ENCODE measurements at places on chromosomes 6 and 20.

DNA sequence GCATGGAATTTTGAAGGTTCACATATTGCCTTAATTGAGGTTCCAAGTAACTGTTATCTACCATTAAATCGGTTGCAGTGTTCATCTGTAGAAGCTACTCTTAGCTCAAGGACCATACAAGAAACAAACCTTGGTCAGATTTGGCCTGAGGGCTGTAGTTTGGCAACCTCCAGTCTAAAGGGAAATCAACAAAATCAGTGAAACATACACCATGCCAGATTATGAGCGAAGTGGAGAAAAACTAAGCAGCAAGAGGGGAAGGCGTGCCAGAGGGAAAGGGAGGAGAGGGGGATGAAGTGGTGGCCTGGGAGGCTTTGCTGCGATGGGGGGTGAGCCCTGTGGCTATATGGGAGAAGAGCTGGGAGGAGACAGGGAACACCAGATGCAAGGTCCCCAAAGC lies 8.8 kb upstream of the SNAI1 start:
- DNase-seq: no peak

DNA sequence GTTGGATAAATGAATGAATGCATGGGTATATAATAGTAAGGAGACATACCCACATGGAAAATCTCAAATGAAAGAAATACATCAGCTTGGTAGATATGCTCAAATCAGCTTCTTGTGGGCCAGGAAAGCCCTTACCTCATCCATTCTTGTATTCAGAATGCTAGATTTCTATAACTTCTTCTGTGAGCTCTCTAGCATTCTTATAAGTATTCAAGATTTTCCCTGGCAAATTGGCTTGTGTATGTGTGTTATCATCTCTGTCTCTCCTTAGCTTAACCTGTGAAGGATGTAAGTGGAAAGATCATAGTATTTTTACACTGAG lies 100.8 kb downstream of the OR2B2 start:
- no peak for DNase-seq

GRCh38 chr6:5520796-5521195 lies 259.5 kb downstream of the FARS2 start:
- DNase-seq: no peak

GRCh38 chr6:129525055-129525454 lies 184.9 kb downstream of the ARHGAP18 start:
- no peak for DNase-seq

DNA sequence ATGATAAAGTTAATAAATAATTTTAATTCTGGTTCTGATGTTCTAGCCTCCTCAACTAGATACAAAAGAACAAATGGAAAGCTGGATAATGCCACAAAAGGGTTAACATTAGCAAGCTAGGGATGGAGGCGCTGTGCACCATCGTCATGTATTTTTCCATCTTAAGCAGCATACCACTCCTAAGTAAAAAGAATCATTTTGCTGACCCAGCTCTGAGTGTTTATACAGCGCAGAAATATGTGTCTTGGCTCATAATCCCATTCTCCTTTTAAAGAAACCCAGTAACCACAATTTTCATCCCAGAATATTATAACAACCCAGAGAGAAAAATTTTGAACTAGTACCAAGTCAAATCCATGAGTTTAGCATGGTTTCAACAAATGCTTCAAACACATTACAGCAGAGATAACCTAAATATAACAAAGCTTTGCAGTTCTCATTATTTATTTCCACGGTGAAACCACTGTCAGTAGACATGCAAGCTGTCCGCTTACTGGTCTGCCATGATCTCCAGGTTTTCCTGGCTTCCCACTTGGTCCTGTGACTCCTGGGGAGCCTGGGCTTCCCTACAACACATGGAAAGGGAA lies 111.1 kb downstream of the COL12A1 start:
- DNase-seq: no peak

GRCh38 chr6:113651120-113651519 lies 206.0 kb upstream of the MARCKS start:
- DNase-seq: no peak

DNA sequence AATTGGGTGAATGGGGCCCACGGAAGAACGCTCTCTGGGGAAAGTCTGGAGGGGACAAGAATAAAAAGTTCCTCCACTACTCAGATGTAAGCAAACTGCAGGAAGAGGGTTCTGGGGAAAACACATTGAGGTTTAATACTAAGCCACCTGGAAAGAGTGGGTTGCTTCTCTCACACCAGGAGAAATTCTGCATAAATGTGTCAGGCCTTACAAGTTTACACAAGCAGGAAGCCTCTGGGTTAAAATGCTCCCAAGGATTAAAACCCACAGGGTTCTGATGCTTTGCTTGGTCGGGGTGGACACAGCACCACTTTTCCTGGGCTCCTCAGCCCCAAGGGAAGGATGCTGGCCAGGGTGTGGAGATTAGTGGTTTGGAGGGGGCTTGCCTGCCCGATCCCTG lies 122.1 kb upstream of the SLC22A23 start:
- DNase-seq: no peak

GRCh38 chr20:5191829-5192569 lies 65.2 kb downstream of the CDS2 start:
- DNase-seq: peak; percentile 70

DNA sequence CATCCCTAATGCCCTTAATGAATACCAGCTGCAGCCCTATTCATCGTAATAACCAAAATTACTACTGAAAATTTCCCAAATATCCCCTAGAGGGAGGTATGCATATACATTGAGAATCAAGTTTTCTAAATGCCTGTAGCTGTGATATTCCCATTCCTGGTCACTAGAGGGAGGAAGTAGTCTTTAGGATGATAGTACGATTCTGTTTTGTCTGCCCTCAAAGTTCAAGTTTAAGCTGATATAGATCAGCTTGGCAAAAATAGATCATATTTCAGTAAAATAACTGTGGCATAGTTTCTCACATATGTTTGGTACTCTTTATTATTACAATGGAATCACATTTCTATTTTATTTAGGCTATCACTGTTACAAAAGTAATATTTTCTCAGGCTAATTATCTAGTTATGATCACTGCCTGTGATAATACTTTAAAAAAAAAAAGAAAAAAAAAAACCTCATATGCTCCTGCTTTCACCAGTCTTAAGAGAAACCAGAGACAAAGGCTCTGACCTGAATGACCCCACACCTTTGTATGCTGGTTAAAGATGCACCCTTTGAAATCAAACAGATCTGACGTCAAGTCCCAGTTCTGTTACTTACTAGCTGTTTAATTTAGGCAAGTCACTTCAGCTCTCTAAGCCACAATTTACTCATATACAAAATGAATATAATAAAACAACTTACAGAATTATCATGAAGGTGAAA lies 11.0 kb downstream of the TSPYL1 start:
- DNase-seq: peak; percentile 70

- no peak for DNase-seq
These were observed 87.3 kb downstream of the TOX2 start for GRCh38 chr20:44001667-44002596.

DNA sequence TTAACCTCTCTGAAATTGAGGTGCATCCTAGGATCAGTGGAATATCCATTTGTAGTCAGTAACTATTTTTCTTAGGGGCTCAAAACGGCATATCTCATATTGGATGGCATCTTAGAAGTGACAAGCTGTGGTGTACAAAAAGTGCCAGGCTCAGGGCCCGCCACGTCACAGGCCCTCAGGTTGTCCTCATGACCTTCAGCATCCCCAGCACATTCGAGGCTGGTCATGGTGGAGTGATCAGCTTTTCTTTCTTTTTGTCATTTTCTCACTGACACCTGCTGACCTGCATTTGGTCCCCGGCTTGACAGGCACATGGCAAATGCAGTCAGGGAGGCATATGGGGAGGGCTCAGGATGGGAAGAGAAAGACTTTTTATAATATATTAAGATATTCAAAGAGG lies 7.1 kb upstream of the E2F1 start:
- no peak for DNase-seq

GRCh38 chr6:13915561-13916229 lies 9.1 kb upstream of the RNF182 start:
- DNase-seq: no peak

- peak; percentile 77 for DNase-seq
These were observed 145.6 kb upstream of the ID4 start for GRCh38 chr6:19691465-19692167.

- DNase-seq: no peak
These were observed 8.3 kb downstream of the PHF3 start for GRCh38 chr6:63643862-63644261.

GRCh38 chr20:62603021-62603906 lies 39.0 kb upstream of the SLCO4A1 start:
- DNase-seq: no peak

GRCh38 chr6:5541751-5542432 lies 280.6 kb downstream of the FARS2 start:
- no peak for DNase-seq

DNA sequence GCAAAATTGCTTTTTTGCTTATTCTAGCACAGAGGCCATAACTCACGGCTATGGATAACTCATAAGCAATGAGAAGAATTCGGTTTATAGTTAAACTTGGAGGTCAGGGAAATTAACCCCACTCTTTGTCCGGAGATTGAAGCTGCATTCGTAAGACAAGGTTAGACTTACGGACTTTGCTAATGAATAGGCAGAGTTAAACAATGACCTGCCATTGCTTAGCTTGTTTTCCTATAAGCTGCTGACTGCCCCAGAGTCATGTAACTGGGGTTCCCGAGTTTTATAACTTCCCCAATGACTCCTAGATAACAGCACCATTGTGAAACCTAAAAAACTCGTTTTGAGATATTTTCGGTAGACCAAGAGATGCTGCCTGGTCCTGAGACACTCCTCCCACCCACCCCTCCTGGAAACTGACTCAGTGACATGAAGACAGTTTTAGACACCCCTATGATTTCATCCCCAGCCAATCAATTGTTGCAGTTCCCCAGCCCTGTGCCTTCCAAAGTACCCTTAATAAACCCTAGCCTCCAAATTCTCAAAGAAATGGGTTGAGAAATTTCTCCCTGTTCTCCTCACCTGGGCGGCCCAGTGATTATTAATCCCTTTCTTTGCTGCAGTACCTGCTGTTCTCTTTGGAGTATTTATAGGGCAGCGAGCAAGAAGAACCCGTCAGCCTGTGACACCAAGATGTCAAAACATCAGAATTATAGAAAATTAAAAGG lies 33.1 kb upstream of the MCUR1 start:
- DNase-seq: no peak

DNA sequence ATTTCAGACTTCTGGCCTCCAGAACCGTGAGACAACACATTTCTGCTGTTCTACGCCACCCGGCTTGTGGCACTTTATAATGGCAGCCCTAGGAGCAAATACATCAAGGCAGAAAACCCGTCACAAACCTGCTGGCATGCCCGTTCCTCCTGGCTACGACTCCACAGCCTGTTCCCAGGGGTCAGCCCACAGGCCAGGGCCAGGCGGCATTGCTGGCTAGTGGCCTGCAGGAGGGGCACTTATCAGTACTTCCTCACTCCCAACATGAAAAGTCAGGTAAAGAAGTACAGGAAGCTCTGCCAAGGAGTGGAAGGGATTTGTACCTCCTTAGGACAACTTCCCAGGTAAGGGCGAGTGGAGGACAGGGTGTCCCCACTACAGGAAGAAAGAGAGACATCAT lies 223.1 kb upstream of the AGPAT4 start:
- DNase-seq: no peak

DNA sequence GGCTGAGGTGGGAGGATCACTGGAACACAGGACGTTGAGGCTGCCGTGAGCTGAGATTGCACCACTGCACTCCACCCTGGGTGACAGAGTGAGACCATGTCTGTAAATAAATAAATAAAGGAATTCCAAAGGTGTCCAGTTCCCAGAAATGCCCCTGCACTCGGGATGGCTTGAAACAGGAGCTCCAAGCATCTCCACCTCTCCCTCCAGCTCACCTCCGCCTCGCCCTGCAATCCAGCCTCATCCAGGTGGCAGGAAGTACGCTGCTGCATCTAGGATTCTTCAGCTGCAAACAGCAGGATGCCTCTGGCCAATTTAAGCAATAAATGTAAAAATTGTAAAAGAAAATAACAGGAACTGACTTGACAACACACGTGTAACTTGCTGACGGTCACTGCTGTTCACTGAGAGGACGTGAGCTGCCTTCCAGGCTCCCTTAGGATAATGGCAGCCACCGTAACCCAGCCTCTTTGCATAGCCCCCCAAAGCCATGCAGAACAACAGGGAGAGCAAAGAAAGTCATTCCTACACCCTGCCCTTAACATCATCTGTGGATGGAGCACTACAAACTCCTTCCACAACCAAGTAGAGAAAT lies 11.4 kb upstream of the GRM4 start:
- peak; percentile 28 for DNase-seq

DNA sequence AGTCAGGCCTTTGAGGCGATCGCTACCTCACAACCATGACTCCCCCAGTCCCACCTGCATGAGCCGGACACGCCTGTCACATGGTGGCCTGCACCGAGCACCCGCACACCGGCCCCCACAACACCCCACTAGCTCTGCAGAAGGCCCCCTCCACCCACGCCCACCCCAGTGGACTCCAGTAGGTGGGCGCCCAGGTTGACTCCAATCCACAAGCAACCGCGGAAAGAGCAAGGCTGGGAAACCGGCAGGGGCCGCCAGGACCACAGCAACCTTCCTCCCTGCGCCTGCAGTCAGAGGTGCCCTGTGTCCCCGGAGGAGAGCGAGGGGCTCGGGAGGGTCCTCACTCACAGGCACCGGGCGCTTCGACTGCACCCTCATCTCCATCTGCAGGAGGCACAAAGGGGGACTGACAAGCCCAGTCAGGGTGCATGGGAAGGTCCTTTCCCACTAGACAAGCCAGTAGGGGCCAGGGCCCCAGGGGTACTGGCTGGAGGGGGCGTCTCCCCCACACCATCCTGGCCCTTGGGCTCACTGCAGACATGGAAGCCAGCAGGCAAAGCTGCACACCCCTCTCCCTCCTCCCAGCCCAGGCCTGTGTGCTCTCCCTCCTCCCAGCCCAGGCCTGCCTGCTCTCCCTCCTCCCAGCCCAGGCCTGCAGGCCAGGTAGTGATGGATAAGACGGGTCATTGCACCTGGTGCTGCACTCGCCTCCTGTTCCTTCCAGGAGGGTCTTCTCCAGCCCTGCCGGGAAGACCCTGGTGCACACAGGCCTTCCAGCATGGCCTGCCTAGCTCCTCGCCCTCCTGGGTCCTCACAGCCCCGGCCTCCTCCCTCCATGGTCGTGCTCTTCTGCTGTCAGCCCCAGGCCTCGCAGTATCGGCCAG lies 137.2 kb downstream of the DLL1 start:
- no peak for DNase-seq

DNA sequence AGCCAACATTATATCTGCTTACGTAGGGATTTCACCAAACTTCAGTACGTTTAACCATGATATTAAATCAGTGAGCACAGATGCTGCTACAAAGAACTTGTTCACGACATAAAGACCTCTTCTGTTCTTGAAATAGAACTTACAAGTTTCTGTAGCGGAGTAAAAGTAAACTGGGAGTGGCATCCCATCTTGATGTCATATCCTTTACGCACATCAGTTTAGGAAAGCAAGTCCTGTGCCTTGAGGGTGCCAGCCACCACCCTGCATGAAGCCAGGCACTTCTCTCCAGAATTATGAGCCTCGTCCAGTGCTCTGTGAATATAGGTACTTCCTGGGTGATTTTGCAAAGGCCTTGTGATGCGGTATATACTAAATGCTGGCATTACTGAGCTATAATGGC lies 122.6 kb downstream of the BTBD3 start:
- no peak for DNase-seq

Measured in H7 (cell line).